ENCODE measurements at places on chromosomes 6 and 20.

- no peak for DNase-seq
These were observed 98.4 kb upstream of the RAB32 start for GRCh38 chr6:146445233-146445632.

- no peak for DNase-seq
These were observed 33.2 kb downstream of the ADGRF5 start for GRCh38 chr6:46888578-46888977.

GRCh38 chr20:35087355-35087754 lies 5.3 kb downstream of the TRPC4AP start:
- DNase-seq: no peak

- no peak for DNase-seq
These were observed 109.0 kb upstream of the THBS2 start for GRCh38 chr6:169362501-169363121.

- DNase-seq: no peak
These were observed 9.4 kb upstream of the RIN2 start for GRCh38 chr20:19748681-19749080.

GRCh38 chr6:53201270-53201669 lies 52.6 kb upstream of the GCM1 start:
- DNase-seq: no peak

DNA sequence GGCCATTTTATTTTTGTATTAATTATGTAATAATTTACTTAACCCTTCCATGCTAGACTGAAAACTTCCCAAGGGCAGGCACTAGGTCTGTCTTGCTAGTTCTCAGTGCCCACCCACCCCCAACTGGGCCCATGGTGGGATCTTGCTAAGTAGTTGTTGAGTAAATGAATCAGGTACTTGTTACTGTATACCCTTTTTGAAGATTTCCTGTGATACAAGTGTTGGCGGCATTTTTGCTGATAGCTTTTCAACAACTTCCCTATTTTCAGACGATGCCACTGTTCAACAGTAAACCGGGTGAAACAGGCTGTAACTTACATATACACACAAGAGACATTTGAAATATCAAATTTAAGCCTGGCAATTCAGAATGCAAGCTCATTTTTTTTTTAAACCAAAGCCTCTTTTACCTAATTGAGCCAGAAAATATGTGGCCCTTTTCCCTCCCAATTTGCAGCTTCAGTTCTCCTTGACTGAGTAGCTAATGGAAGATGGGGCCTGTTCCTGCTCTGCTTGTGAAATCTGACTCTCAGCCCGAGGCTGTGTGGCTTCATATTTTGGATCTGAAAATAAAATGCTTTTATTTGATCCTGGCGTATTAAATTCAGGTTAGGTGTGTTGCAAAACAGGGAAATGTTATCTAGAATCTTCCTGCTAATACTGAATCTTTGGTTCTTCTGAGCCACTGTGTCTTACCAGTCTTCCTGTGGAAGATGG lies 288.3 kb downstream of the NRN1 start:
- DNase-seq: no peak

DNA sequence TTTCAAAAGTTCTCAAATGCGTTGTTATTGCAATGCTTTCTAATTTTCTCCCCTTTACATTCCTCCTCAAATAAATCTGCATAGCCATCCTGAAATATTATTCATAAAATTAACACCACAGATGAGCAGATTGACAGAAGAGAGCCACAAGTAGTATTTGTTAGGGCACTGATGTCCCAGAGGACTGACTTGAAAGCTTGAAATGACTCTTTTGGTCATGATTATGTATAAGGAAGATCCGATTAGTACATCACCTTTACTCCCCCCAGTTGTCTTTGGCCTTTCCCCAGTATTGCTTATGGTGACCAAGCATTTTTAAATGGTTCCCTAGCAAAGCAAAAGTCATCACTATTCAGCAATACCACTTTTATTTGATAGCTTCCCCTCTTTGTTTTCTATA lies 187.6 kb downstream of the ADAT2 start:
- no peak for DNase-seq

All from CD4-positive, alpha-beta T cell treated with Interleukin-10 for 1 hour (primary cell).